ENCODE measurements at places on chromosomes 6 and 20.

DNA sequence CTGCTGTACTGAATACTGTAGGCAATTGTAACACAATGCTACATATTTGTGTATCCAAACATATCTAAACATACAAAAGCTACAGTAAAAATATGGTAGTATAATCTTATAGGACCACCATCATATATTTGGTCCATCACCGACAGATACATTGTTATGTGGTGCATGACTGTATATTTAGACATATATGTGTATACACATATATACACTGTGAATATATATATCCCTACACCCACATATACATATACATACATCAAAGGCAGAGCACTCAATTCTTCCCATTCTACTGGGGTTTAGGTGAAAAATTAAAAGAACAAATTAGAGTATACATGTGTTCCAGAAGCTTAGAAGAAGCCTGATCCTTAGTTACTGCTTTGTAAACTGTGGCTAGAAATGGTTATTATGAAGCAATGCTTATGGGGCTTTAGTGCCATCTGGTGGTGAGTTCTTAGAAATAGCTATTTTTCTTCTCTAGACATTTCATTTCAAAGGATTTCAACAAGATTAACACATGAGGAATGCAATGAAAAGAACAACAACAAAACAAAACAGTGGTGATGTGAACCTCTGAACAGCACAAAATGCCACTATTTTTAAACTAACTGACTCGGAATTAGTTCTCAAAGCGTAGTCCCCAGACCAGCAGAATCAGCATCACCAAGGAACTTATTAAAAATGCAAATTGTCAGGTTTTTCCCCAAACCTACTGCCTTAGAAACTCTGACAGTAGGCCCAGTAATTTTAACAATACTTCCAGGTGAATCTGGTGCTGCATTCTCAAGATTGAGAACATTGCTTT, 38.0 kb downstream of the PKHD1 start:
- DNase-seq = no peak

DNA sequence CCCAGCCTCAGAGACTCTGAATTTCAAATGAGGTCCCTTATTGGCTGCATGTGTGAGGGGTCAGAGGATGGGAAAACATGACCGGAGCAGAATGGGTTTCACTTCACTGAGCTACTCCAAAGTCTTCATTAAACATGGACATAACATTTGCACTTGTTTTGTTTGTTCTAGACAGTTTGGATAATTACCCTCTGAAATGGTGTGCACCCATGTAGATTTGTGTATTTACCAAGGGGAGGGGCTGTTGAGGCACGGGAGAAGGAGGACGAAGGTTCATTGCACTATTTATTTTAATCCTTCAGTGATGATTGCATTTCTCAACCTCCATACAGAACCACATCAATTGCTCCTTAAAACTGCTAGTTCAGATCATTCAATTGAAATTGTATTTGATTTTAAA, 364.2 kb downstream of the TFAP2B start:
- DNase-seq = no peak

DNA sequence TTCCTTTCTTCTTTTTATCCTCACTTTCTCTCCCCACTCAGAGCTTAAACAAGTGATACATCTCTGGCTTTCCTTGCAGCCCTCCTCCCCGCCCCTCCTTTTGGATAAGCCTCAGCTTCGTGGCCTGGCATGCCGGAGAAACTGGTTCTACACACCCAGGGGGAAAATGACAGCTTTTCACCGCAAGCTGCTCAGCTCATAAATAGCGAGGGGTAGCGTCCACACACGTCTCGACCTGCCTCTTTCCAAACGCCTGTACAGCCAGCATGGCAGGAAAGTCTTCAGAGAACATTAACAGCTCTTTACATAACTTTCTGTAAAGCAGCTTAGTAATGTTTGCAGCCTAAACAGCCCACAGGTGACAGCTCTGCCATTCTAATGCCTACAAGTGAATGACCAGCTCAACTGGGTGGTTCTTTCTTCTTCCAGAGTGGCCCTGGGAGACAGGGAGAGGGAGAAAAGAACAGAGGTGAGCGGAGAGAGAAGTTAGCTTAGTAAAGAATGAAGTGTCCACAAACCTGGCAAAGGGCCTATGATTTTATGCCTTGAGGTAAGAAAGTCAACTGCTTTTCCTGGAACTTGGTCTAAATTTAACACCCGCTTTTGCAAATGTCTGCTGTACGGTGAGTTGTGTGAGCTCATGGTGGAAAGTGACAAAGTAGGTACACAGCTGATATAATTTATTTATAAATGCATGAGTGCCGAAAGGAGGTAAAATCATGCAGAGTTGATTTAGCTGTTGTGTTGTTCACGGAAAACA, 251.5 kb downstream of the TFAP2A start:
- no peak for DNase-seq

GRCh38 chr6:465531-466348, 74.2 kb downstream of the IRF4 start:
- DNase-seq = no peak

- DNase-seq = no peak
Measured at GRCh38 chr6:23329086-23329485, 759.7 kb downstream of the HDGFL1 start.

DNA sequence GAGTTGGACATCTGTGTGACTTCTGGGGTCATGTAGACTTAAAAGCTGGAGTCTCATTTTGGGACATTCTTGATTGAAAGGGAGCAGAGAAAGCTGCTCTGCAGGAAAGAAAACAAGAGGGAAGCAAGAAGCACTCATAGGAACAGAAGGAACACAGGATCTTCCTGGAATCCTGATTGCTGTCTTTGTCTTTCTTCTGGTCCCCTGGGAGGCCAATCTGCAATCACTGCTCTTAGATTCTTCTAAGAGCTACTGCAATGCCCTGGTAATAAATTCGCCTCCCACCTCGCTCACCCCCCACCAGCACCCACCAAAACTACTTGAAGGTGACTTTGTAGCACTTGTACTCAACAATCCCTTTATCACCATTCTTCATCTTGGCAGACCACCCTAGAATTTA, 51.8 kb downstream of the SLC35B3 start:
- DNase-seq = no peak

All from GDM1 (cell line).